ENCODE measurements at places on chromosomes 13 and 19.

- no peak for DNase-seq
These were observed 45.5 kb upstream of the ZNF91 start for GRCh38 chr19:23440791-23441190.

DNA sequence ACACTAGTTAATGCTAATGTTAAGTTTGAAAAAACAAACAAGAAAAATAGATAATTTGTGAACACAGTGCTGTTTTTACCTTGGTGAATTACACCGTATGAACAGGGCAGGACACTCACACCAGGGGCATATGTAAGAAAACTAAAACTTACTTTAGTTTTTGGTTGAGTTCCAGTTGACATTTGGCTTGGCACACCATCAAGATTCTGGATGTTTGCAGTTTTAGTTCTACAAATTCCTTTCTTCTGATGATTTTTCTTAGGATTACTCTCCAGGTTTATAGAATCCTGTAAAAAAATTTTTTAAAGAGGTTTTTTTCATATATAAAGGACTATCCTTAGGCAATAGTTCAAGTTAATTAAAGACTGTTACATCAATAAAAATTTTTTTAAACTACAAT is 238.5 kb upstream of the STARD13 start:
- DNase-seq: no peak

DNA sequence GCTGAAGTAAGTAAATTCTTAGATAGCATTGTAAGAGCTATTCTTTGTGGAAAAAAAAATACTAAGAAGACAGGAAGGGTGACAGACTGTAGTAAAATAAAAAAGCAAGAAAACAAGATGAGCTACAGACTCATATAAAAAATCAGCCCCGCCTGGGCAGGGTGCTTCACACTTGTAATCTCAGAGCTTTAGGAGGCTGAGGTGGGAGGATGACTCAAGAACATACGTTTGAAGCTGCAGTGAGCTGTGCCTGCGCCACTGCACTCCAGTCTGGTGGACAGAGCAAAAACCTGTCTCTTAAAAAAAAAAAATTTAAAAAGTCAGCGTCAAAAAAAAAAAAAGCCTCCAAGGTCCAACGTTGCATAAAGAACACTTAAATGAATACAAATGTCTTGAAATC is 102.1 kb downstream of the VWA8 start:
- no peak for DNase-seq

- DNase-seq: no peak
These were observed 676.2 kb downstream of the GPC5 start for GRCh38 chr13:92074658-92075057.

DNA sequence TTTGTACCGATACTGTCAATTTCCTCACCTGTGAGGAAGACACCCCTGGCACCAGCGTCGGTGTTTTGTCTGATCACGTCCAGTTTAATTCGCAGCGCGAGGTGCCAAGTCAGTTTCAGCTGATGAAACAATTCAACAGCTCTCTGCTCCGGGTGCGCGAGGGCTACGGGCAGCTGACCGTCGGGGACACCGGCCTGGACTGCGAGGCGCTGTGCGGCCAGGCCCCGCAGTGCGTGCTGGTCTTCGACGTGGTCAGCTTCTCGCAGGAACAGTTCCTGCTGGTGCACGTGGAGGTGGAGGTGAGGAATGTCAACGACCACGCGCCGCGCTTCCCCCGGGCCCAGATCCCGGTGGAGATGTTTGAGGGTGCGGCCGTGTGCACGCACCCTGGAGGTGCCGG is 171.5 kb downstream of the OLFM4 start:
- no peak for DNase-seq

- no peak for DNase-seq
These were observed 17.3 kb downstream of the DHRS12 start for GRCh38 chr13:51786425-51787265.

DNA sequence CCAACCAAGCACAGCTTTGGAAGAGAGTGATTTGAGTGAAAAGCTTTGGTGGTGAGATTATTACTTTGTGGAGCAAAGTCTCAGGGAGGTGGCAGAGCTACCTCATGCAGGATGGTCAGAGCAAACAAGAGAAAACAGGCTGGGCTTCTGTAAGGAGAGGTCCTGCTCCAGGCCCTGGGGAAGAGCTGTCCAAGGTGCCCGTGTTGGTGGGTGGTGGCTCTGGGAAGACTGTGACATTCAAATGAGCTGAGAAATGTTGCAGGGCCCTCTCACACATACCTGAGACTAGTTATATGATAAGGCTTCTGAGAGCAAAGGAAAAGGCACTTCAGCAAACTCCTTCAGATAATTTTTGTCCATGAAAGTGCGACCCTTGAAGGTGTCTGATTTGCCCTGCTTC is 205.5 kb upstream of the SOX21 start:
- no peak for DNase-seq

DNA sequence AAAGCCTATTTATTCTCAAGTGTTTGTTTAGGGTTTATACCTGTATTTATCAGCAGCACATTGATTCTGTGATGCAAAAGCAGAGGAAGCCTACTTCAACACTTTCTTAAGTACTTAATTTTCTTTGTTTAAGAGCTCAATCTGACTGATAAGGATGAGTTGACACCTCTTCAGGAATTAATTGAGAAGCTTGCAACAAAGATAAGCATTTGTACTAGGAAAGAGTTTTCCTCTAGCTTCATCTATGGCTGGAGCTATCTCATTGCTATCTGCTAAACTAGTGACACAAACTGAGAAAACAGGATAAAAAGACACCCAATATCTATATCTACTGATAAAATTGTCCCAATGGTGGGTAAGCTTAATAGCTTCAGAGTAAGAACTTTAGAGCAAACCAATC is 170.1 kb upstream of the SLITRK6 start:
- DNase-seq: no peak

DNA sequence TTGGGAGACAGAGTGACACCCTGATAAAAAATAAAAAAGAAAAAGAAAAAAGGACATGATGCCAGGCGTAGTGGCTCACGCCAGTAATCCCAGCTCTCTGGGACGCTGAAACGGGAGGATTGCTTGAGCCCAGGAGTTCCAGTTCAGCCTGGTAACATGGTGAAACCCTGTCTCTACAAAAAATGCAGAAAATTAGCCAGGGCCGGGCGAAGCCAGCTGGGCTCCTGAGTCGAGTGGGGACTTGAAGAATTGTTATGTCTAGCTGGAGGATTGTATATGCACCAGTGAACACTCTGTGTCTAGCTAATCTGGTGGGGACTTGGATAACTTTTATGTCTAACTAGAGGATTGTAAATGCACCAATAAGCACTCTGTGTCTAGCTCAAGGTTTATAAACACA is 32.3 kb downstream of the TMPRSS9 start:
- DNase-seq: no peak

DNA sequence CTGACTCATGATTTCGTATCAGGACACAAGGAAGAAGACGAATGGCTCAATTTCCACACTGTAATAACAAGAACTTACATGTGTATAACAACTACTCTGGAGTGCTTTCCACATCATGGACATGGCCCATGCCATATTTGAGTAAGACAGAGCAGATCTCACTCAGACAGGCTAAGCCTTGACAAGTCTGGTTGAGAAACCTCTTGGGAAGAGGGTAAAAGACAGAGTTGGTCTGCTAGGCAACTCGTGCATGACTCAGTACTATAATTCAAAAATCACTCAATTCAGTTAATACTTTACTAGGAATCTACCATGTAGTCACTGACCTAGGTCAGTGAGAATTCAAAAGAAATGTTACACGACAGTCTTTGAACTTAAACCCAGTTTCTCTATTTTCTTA is 5.7 kb upstream of the THSD1 start:
- DNase-seq: no peak

GRCh38 chr19:45638930-45639729 is at the start of gene EML2:
Gene EML2 (minus strand): TSS chr19:45639397. CDS start chr19:45639376, 21 bp downstream.
- no peak for DNase-seq

DNA sequence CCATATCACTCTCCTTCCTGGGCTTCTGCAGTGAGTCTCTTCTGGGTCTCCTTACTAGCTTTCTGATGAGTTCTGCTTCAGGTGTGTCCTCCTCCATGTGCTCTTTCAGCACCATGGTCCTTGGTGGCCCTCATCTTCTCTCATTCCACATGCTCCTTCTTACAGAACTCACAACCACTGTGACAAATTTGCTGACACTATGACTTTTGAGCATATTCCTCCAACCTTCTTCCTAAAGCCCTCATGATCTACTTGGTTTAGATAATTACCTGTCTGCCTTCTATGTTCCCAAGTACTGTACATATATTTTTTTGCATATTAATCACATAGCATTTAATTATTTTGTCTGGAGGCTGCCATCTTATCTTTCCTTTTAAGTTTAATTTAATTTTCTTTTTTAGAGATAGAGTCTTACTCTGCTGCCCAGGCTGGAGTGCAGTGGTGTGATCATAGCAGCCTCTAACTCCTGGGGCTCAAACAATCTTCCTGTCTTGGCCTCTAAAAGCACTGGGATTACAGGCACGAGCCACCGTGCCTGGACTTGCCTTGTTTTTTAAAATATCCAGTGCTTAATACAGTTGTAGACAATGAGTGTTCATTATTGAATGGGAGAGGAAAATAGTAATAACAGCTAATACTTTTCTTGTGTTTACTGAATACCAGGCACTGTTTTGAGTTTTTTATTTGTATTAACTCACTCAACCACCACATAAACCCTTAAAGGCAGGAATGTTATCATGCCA is 23.5 kb upstream of the FAM216B start:
- DNase-seq: no peak

DNA sequence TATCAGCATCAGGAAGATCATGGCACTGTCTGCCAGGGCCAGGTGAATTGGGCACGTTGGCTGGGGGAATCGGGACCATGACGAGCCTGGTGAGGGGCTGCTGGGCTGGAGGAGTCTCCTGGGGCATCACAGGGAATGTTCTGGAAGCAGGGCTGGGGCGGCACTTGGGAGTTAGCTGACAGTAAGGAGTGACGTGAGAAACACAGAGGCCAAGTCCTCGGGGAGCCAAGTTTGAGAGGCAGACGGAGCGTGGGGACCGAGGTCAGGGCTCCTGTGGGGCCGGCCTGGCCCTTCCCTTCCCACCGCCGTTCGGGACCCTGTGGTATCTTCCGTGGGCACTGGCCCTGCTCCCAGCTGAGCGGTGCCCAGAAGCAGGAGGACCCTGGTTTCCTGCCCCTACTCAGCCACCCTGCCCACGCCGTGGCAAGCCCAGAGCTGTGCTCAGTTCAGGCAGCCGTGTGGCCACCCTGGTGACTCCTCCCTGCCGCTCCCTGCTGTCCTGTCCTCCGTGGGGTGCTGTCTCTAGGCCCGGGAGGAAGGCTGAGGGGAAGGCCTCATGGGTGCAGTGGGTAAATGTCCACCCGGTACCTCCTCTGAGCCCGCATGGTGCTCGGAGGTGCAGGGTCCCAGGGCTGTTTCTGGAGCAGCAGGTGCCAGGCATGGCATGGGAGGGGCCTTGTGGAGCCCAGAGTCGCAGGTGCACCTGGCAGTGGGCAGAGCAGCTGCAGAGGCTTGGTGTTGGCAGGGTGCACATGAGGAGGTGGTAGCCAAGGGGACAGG is 25.2 kb downstream of the CRTC1 start:
- no peak for DNase-seq

- DNase-seq: no peak
These were observed 57.2 kb downstream of the SOX1 start for GRCh38 chr13:112124141-112124540.

- no peak for DNase-seq
These were observed 20.6 kb upstream of the ZNF599 start for GRCh38 chr19:34793565-34793964.

DNA sequence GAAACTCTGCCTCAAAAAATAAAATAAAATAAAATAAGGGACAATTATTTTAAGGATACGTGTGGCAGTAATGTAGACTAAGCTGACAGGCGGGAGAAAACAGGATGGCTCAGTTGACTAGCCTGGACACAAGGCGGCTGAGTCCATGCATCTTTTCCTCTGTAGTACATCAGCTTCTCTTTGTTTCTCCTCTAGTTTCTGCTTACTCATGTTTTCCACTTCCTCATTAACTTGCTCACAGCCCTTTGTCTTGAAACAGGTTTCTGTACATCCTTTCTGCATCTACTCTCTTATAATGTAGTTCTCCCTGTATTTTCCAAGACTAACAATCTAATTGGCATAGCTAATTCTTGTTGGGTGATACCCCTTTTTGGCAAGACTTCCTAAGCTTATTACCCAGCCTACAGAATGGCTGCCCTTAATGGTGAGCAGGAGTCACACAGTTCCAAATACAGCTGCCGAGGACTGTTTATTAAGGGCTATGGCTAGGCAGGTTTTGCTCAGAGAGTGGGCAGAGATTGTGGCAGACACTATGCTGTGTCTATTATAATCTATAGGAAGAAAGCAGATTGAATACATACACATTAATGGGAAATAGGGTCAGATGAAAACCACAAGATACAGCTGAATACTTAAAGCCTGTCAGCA is 58.7 kb upstream of the KLF5 start:
- DNase-seq: no peak

DNA sequence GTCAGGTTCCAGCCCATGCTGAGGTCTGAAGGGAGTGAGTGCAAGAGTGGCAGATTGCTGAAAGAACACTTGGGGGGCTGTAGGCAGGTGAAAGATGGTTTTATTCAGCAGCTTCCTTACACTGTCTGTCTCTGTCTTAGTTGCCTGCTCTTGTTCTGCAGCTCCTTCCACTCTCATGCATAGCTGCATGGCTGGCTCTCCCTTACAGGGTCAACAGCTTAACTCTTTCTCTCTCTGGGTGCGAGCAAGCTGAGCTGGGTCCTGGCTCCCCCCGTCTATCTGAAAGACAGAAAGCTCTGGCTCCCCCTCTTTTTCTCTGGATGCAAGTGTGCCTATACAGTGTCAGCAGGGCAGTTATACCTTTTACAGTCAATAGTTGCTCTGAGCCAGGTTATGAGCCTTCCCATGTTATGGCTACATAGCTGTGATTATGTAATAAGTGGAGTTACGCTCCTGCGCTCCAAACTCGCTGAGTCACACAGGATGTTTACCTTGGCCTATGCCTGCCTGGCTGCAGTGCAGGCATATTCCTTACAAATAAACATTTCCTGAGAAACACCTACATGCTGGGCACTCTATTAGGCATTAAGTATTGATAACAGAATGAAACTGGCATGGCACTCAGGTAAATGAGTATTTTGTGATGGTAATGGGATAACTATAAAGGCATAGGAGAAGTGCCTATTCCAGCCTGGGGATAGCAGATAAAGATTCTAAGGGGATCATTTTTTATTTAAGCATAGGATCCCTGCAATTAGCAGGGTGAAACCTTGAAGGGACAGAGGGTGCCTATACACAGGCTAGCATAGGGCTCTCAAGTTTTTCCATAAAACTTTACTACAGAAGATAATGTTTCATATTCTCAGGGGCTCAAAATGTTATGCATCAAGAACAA is 826.9 kb upstream of the PCDH9 start:
- no peak for DNase-seq

GRCh38 chr13:23289917-23290357 is 109.2 kb downstream of the SGCG start:
- no peak for DNase-seq

GRCh38 chr19:4717966-4718701 is 5.5 kb downstream of the DPP9 start:
- DNase-seq: no peak

GRCh38 chr19:11659612-11660011 is 62.3 kb downstream of the ZNF627 start:
- no peak for DNase-seq

- DNase-seq: no peak
These were observed 8.8 kb downstream of the ZIC2 start for GRCh38 chr13:99990126-99990977.

- DNase-seq: no peak
These were observed 1718.2 kb downstream of the EFNB2 start for GRCh38 chr13:104817271-104817670.

- DNase-seq: no peak
These were observed 108.8 kb downstream of the KCTD15 start for GRCh38 chr19:33905473-33905936.

- DNase-seq: no peak
These were observed 6.6 kb downstream of the SLITRK5 start for GRCh38 chr13:87677496-87678371.
